ENCODE measurements at places on chromosomes 11 and 22.

DNA sequence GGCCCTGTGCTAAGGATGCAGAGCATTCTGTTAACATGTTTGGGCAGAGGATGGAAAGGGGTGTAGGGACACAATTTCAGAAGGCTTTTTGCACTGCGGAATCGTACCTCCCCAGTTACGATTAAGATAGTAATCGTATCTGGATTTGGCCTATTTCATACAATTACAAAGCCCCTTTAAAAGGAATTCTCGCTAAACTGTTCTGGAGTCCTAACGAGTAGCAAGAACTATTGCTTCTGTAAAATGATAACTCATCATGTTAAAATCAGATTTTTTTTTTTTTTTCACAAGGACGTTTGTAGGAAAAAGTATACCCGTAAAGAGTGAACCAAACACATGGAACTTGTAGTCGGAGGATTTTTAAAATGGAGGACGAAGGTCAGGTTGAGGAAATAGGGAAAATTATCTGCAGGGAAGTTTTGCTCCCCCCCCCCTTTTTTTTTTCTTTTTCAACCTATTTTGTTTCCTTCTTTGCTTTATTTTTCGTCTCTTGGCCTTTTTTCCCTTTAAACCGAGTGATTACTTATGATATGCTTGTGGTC, 934 bp downstream of the HSD17B12 start:
- no peak for DNase-seq

DNA sequence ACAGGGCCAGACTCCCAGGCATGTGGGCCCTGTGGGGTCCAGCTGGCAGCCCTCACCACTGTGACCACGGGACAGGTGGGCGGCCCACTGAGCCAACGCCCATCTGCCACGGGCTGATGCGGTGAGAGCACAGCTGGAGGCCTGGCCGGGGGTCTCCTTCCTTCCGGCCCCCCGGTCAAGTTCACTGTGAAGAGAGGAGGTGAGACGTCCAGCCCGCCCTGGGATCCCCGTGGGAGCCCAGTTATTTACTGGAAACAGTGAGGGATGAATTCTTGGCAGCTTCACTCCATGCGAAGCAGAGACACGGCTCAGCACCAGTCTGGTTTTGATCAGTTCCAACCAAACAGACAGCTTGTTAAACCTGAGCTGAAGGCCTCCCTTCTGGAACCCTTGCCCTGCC, 38.7 kb downstream of the WNT11 start:
- no peak for DNase-seq

DNA sequence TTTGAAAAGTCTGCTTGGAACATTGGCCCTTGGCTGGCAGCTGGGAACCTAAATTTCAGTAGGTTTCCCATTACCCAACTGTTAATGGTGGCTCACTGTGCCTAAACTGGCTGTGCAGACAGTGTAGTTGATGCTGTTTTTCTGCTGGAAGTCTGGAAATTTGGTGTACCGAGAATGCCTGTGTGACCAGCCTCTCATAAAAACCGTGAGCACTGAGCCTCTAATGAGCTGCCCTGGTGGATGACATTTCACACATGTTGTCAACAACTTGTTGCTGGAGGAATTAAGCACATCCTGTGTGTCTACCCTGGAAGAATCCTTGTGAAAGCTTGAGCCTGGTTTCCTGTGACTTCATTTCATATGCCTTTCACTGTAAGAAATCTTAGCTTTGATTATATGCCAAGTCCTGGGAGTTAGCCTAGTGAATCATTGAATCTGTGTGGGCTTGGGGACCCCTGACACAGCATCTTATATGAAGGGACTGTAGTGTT, 131.1 kb downstream of the LDLRAD3 start:
- no peak for DNase-seq

DNA sequence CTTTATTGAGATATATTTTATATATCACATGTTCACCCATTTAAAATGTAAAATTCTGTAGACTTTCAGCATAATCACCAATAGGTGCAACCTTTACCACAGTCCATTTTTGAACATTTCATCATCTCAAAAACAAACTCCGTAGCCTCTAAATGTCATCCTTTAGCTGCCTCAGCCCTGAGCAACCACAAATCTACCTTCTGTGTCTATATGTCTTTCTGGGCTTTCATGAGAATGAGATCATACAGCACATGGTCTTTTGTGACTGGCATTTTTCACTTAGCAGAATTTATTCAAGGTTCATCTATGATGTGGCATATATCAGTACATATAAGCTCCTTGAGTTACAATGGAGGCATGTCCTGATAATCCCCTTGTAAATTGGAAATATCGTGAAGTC, 320.5 kb downstream of the ETS1 start:
- no peak for DNase-seq

DNA sequence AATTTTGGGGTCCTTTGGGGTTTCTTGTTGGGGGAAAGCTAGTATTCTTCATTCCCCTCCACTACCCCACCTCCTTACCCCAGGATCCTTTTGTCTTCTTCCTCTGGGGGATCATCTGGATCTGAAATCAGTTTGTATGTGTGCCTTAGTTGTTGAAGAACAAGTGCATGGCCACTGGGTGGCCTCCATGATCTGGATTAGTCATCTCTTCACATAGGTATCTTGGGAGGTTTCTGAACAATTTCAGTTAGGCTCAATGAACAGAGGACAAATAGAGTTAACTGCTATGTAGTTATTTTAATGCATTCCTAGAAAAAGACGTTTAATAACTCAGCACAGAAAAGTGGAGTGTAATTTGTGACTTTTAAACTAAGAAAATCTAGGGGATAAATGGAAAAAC, 7.1 kb upstream of the VWA5A start:
- DNase-seq: no peak
